Muscle of leg (tissue), 16 donors: ENCODE measurements at places on chromosomes 2 and 18.

- no peak overlapping the region for H3K4me3 ChIP-seq
- no peak overlapping the region for H3K27ac ChIP-seq
- no peaks in the 10 kb centered on the region for H3K27me3 ChIP-seq
- H3K4me1 ChIP-seq: no peaks in the 10 kb centered on the region
Measured at GRCh38 chr18:50687491-50687890, 127.6 kb downstream of the MAPK4 start.

DNA sequence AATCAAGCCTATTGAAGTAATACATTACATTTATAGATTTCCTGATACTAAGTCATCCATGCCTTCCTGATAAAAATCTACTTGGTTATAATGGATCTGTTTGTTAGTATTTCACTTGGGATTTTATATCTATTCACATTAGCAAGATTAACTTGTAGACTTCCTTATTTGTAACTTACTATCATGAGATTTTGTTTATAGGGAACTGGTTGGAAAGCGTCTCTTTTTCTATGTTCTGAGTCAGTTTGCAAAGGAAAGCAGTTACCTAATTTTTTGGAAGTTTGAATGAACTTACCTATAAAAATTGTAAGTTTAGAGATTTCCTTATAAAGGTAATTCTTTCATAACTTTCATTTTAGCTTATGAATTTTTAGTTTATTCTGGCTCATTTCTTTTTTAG lies 141.4 kb downstream of the SMAD7 start:
- H3K4me3 ChIP-seq: no peak overlapping the region
- no peaks in the 10 kb centered on the region for H3K27me3 ChIP-seq
- DNase-seq: no peak
- H3K36me3 ChIP-seq: no peaks in the 10 kb centered on the region
- H3K27ac ChIP-seq: no peak overlapping the region
- peaks cover 14% of the 10 kb centered on the region for H3K4me1 ChIP-seq

DNA sequence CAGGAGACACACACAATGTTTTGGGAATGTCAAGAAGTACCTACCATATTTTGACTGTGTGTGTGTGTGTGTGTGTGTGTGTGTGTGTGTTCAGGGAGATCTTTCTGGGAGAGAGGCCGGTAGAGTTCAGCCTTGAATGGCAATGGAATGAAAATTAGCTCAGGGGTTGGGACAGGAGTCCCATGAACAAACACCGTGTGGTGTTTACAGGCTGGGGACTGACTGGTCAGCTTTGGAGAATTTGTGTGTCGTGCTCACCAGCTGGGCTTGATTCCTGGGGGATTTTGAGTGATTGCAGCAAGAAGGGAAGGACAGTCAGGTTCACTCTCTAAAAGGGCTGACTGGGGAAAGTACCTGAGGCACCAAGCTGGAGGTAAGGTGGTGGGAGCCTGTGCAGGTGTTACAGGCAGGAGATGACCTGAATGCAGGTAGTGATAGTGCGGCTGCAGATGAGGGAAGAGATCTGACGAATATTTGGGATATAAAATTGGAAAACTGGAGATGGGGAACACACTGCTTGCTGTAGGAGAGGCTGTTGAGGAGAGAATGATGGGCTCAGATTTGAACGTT lies 2.5 kb upstream of the ADNP2 start:
- no peak for DNase-seq
- H3K4me3 ChIP-seq: no peak overlapping the region
- no peak overlapping the region for H3K27ac ChIP-seq
- no peaks in the 10 kb centered on the region for H3K27me3 ChIP-seq
- no peaks in the 10 kb centered on the region for H3K36me3 ChIP-seq

GRCh38 chr18:58443671-58444070 lies 185.2 kb downstream of the ALPK2 start:
- no peak for DNase-seq
- no peak overlapping the region for H3K4me3 ChIP-seq
- H3K36me3 ChIP-seq: no peaks in the 10 kb centered on the region
- H3K27me3 ChIP-seq: no peaks in the 10 kb centered on the region
- no peak overlapping the region for H3K27ac ChIP-seq

DNA sequence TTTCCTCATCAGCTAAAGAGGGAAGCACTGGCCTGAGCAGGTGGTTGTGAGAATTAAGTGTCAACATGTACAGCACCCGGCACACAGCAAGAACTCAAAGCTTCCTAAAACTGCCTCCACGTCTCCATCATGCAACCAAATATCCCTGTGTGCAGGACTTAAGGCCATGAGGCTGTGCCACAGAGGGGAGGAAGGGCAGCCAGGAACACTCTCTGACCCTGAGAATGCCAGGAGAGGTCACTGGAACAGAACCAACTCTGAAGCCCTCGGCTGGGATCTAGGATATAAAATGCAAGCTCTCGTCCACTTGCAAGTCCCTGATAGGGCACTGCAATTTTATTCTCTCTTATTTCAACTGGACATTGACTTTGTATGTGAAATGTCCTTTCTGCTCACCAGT lies 12.2 kb upstream of the NPAS2 start:
- no peak overlapping the region for H3K4me3 ChIP-seq
- H3K27me3 ChIP-seq: peaks cover 2% of the 10 kb centered on the region
- peaks cover 2% of the 10 kb centered on the region for H3K4me1 ChIP-seq
- H3K27ac ChIP-seq: no peak overlapping the region
- DNase-seq: no peak

- no peaks in the 10 kb centered on the region for H3K36me3 ChIP-seq
- no peaks in the 10 kb centered on the region for H3K27me3 ChIP-seq
- H3K4me3 ChIP-seq: no peak overlapping the region
- no peak for DNase-seq
- no peaks in the 10 kb centered on the region for H3K4me1 ChIP-seq
- H3K27ac ChIP-seq: no peak overlapping the region
Measured at GRCh38 chr2:117614823-117615534, 199.5 kb upstream of the DDX18 start.

DNA sequence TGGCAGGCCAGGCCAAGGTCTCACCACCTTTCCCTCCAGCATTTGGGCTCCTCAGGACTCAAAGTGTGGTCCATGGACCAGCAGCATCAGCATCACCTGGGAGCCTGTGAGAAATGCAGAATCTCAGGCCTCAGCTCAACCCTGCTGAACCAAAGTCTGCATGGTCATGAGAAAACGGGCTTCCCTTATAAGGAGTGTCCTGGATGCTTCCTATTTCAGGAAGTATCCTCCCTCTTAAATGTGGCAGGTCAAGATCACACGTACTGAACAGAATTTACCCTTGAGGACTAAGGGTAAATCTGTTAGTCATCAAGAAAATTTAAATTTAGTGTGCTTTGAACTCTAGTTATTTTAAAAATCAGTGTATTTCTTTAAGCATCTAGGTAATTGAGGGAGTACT lies 11.8 kb downstream of the CD8A start:
- no peak overlapping the region for H3K4me3 ChIP-seq
- no peak overlapping the region for H3K27ac ChIP-seq
- peaks cover 3% of the 10 kb centered on the region for H3K36me3 ChIP-seq

DNA sequence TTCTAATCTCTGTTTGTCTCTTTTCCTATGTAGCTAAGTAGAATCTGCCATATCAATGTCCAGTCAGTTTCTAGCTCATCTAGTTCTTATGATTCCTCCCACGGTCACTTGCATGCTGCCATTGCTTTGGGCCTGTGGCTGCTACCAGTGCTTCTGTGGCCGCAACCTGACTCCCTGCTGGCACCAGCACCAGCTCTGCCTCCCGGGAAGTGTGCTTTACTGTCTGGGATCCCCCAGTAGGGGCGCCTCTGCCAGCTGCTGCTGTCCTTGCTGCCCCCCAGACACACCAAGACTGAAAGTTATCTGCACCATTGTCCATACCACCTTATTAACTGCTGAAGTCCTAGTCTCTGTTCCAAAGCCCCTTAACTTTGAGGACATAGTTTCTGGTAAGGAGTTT lies 56.3 kb downstream of the RAPGEF4 start:
- H3K27me3 ChIP-seq: no peaks in the 10 kb centered on the region
- DNase-seq: peak; percentile 5

- H3K36me3 ChIP-seq: no peaks in the 10 kb centered on the region
- H3K27me3 ChIP-seq: no peaks in the 10 kb centered on the region
- H3K4me1 ChIP-seq: no peaks in the 10 kb centered on the region
Measured at GRCh38 chr18:14768241-14768640, 20.3 kb downstream of the ANKRD30B start.

- no peak overlapping the region for H3K4me3 ChIP-seq
- no peaks in the 10 kb centered on the region for H3K4me1 ChIP-seq
- no peak overlapping the region for H3K27ac ChIP-seq
- no peak for DNase-seq
- no peaks in the 10 kb centered on the region for H3K27me3 ChIP-seq
Measured at GRCh38 chr2:194385376-194385775, 1271.7 kb upstream of the SLC39A10 start.

- DNase-seq: peak; percentile 40
- H3K27me3 ChIP-seq: peaks cover 2% of the 10 kb centered on the region
- peaks cover 29% of the 10 kb centered on the region for H3K4me1 ChIP-seq
- peak overlapping the region; percentile 71 for H3K27ac ChIP-seq
- H3K36me3 ChIP-seq: no peaks in the 10 kb centered on the region
Measured at GRCh38 chr2:237886685-237887481, 27.5 kb downstream of the RAMP1 start.

DNA sequence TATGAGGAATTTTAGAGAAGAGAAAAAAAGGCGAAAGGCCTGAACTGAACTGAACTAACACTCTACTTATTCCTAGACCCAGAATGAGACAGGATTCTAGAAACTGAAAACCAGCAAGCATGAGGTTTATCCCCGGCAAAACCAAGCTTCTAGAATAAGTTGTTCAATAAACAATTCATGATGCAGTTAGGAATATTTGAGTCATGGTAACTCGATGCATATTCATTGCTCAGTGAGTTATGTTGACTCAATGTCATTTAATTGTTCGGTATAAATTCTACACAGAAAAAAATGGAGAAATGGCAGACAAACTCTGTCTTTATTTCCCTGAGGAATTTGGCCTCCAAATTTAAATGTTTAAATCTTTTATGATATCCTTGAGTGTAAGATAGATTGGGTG lies 321.5 kb downstream of the SATB2 start:
- DNase-seq: no peak
- no peak overlapping the region for H3K27ac ChIP-seq
- H3K27me3 ChIP-seq: no peaks in the 10 kb centered on the region
- no peaks in the 10 kb centered on the region for H3K4me1 ChIP-seq
- no peaks in the 10 kb centered on the region for H3K36me3 ChIP-seq
- H3K4me3 ChIP-seq: no peak overlapping the region
